Heart left ventricle (tissue), 16 donors: ENCODE measurements at places on chromosomes 5 and 9. TPM values are rescaled to one million over a fixed set of nuclear protein-coding genes. Genes with fewer than 3 reads are reported as not detected.
A peak's percentile ranks its signal among the peaks of the same experiment; 100 is the strongest.

- no peak overlapping the region for H3K4me3 ChIP-seq
- H3K4me1 ChIP-seq: no peaks in the 10 kb centered on the region
- no peaks in the 10 kb centered on the region for H3K36me3 ChIP-seq
- H3K27ac ChIP-seq: no peak overlapping the region
- no peaks in the 10 kb centered on the region for H3K27me3 ChIP-seq
- DNase-seq: no peak
Measured at GRCh38 chr9:120944434-120944843, 17.8 kb upstream of the TRAF1 start.

The FOXD4L5 gene
- total RNA-seq: not detected

DNA sequence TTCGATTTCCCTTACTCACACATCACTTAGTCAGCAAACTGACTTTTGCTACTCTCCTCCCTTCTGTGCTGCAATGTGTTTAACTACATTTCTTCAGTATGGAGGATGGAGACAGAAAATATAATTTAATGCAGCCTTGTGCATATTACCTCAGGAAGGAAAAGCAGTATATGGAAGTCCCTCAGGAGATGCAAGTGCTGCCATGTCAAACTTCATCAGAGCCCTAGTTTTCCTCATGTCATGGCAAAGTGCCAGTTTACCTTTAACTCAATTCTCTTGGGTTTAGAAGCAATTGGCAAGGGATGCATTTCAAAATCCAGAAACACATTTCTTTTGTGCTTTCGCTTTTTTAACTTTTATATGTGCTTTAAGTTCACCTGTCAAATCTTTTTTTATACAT, 365.4 kb downstream of the ISL1 start:
- no peak for DNase-seq
- no peaks in the 10 kb centered on the region for H3K36me3 ChIP-seq
- no peak overlapping the region for H3K27ac ChIP-seq
- no peaks in the 10 kb centered on the region for H3K27me3 ChIP-seq

DNA sequence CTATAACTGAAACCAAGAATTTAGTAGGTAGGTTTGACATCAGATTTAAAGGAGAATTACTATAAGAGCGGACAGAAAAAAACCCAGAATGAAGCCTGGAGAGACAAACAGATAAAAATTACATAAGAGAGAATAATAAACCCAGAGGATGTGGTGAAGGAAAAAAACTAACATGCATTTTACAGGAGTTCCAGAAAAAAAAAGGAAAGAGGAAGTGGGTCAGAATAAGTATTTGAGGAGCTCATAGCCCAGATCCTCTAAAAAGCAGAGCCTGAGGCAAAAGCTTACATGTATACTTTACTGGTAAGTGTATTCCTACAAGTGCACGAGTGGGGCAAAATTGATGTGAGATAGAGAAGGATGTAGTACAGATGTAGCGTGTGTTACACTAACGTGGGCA, 43.1 kb upstream of the NAA35 start:
- H3K27ac ChIP-seq: no peak overlapping the region
- no peaks in the 10 kb centered on the region for H3K36me3 ChIP-seq
- no peak overlapping the region for H3K4me3 ChIP-seq
- DNase-seq: no peak

- H3K27me3 ChIP-seq: no peaks in the 10 kb centered on the region
- H3K4me3 ChIP-seq: no peak overlapping the region
Measured at GRCh38 chr5:7717691-7718090, 133.2 kb downstream of the CFAP90 start.

GRCh38 chr9:75975071-75975470, 84.6 kb downstream of the PCSK5 start:
- no peak overlapping the region for H3K4me3 ChIP-seq
- H3K36me3 ChIP-seq: no peaks in the 10 kb centered on the region
- no peak for DNase-seq
- no peaks in the 10 kb centered on the region for H3K4me1 ChIP-seq

GRCh38 chr9:127278372-127278771, 13.8 kb downstream of the GARNL3 start:
- no peak for DNase-seq
- H3K27ac ChIP-seq: no peak overlapping the region

The FOXD1 gene
- total RNA-seq: not detected

- peak; percentile 79 for DNase-seq
- H3K4me3 ChIP-seq: no peak overlapping the region
- no peaks in the 10 kb centered on the region for H3K36me3 ChIP-seq
- no peaks in the 10 kb centered on the region for H3K27me3 ChIP-seq
- peaks cover 26% of the 10 kb centered on the region for H3K4me1 ChIP-seq
- no peak overlapping the region for H3K27ac ChIP-seq
Measured at GRCh38 chr9:126500600-126501382, 112.9 kb upstream of the LMX1B start.

The SELENOP gene
- total RNA-seq: 189 TPM

- no peaks in the 10 kb centered on the region for H3K36me3 ChIP-seq
- no peaks in the 10 kb centered on the region for H3K27me3 ChIP-seq
- H3K4me1 ChIP-seq: no peaks in the 10 kb centered on the region
- no peak overlapping the region for H3K27ac ChIP-seq
Measured at GRCh38 chr5:150394131-150394530, 18.6 kb downstream of the CD74 start.

The DMRT3 gene
- total RNA-seq: 0.15 TPM

GRCh38 chr5:39371367-39371635, 7.0 kb upstream of the C9 start:
- H3K27ac ChIP-seq: no peak overlapping the region
- H3K4me1 ChIP-seq: no peaks in the 10 kb centered on the region

- DNase-seq: no peak
- H3K4me3 ChIP-seq: no peak overlapping the region
- H3K36me3 ChIP-seq: no peaks in the 10 kb centered on the region
Measured at GRCh38 chr5:98187945-98188344, 585.5 kb upstream of the RGMB start.

GRCh38 chr5:114726131-114726530, 364.3 kb downstream of the KCNN2 start:
- no peaks in the 10 kb centered on the region for H3K36me3 ChIP-seq
- no peaks in the 10 kb centered on the region for H3K27me3 ChIP-seq
- no peak overlapping the region for H3K27ac ChIP-seq
- H3K4me3 ChIP-seq: no peak overlapping the region
- no peak for DNase-seq
- H3K4me1 ChIP-seq: no peaks in the 10 kb centered on the region

GRCh38 chr5:123454259-123454911, 31.2 kb upstream of the CEP120 start:
- peaks cover 5% of the 10 kb centered on the region for H3K4me1 ChIP-seq
- H3K36me3 ChIP-seq: no peaks in the 10 kb centered on the region
- H3K4me3 ChIP-seq: no peak overlapping the region

GRCh38 chr9:112764344-112764743, 13.8 kb downstream of the SNX30 start:
- H3K27me3 ChIP-seq: no peaks in the 10 kb centered on the region
- H3K27ac ChIP-seq: no peak overlapping the region
- H3K36me3 ChIP-seq: no peaks in the 10 kb centered on the region
- no peak for DNase-seq

DNA sequence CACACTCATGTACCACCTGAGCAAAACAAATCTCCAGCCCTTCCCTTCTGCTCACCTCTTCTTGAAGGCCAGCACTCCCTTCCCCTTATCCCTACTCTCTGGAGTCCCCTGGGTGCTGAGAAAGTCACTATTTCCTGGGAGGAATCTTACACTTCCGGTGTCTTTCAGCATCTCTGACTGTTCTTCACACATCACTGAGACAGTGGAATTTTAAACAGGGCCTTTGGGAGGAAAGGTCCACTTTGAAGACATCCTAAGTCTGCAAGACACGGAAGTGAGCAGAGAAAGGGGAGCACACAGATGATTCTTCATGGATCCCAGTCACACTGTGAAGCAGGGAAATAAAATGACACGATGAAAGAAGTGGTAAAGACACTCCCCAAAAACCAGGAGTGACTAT, 25.6 kb downstream of the FRMD3 start:
- H3K4me3 ChIP-seq: no peak overlapping the region
- peaks cover 37% of the 10 kb centered on the region for H3K4me1 ChIP-seq
- no peak overlapping the region for H3K27ac ChIP-seq
- no peaks in the 10 kb centered on the region for H3K27me3 ChIP-seq
- H3K36me3 ChIP-seq: no peaks in the 10 kb centered on the region

GRCh38 chr5:170880084-170880483, 18.3 kb downstream of the RANBP17 start:
- DNase-seq: no peak
- H3K36me3 ChIP-seq: no peaks in the 10 kb centered on the region
- H3K4me1 ChIP-seq: no peaks in the 10 kb centered on the region
- no peaks in the 10 kb centered on the region for H3K27me3 ChIP-seq
- H3K4me3 ChIP-seq: no peak overlapping the region

DNA sequence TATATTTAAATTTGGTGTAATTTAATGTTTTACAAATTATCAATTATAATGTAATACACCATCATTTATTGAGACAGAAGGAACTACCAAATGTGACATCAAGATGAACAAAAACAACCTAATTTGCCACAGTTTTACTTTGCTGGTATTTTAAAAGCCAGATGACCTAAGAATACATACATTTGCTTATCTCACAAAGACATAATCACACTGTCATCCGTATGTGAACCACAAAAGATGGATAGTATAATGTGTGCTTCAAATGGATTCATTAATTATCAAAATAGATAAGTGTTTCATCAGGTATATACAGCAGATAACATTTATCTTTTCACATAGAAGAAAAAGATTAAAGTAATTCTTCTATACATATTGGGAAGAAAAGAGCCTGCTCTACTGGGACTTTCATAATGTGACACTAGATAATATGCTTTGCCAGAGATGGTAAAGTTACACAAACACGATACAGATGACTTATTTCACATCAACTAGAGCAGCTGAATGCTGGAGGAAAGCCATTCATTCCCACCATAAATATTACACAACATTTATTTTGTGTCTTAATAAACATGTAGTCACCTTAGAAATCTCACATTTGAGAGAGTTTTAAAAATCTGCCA, 278.5 kb downstream of the ISL1 start:
- no peaks in the 10 kb centered on the region for H3K4me1 ChIP-seq
- H3K36me3 ChIP-seq: no peaks in the 10 kb centered on the region
- H3K27ac ChIP-seq: no peak overlapping the region
- H3K4me3 ChIP-seq: no peak overlapping the region
- no peaks in the 10 kb centered on the region for H3K27me3 ChIP-seq
- no peak for DNase-seq

The PCDHB12 gene
- total RNA-seq: 0.37 TPM

DNA sequence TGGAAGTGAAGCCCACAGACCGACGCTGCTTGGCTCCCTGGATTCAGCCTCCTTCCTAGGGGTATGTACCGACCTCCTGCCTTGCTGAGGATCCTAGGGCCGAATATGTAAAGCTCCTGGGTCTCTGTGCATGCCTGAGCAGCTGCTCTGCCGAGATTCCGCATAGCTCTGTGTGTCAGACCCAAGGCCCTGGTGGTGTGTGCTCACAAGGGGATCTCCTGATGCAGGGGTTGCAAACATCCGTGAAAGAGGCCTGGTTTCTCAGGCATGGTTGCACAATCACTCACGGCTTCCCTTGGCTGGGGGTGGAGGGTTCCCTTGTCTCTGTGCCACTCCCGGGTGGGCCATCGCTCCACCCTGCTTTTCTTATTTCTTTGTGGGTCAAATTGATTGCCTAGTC, 19.9 kb upstream of the SVEP1 start:
- no peak overlapping the region for H3K27ac ChIP-seq
- no peak overlapping the region for H3K4me3 ChIP-seq
- H3K36me3 ChIP-seq: no peaks in the 10 kb centered on the region
- no peaks in the 10 kb centered on the region for H3K27me3 ChIP-seq

GRCh38 chr9:79352322-79352721, 219.4 kb upstream of the TLE4 start:
- H3K36me3 ChIP-seq: no peaks in the 10 kb centered on the region
- H3K4me3 ChIP-seq: no peak overlapping the region
- DNase-seq: no peak
- H3K27me3 ChIP-seq: no peaks in the 10 kb centered on the region
- no peak overlapping the region for H3K27ac ChIP-seq
- no peaks in the 10 kb centered on the region for H3K4me1 ChIP-seq
